NCI-H82 (cell line): ENCODE measurements at places on chromosomes 4 and X.
A peak's percentile ranks its signal among the peaks of the same experiment; 100 is the strongest.

- DNase-seq: no peak
Observed at GRCh38 chr4:25760518-25761157, 102.2 kb downstream of the SEL1L3 start.

DNA sequence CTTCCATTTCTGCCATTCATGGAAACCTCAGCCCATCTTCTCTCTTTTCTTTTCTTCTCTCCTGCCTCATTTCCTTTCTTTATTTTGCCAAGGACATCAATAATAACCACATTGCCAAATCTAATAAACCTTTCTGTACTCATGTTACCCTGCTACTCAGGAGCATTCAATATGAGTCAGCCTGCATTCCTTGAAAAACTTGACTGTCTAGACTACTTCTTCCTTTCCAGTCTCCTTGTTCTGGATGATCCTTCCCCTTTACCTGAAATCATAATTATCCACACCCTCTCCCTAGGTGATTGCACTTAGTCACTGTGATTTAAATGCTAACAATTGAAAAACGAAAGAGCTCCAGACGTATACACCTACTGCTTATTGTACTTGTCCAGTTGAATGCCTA, 253.2 kb upstream of the CENPE start:
- DNase-seq: no peak

DNA sequence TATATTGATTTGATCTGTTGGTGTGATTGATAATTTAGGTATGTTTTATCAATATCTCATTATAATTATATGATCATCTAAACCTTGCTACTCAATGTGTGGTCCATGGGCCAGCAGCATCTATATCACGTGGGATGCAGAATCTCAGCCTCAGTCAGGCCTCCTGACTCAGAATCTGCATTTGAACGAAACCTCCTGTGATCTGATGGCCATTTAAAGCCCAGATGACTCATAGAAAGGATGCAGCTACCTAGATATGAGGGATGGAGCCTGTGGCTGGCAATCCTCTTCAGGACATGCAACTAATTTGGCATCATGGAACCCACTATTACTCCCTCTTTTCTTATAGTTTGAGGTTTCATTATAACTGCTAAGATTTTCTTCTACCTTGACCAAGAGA, 11.3 kb upstream of the CHRNA9 start:
- DNase-seq: no peak

- DNase-seq: peak; percentile 71
Observed at GRCh38 chrX:111445485-111445884, 33.5 kb upstream of the DCX start.

DNA sequence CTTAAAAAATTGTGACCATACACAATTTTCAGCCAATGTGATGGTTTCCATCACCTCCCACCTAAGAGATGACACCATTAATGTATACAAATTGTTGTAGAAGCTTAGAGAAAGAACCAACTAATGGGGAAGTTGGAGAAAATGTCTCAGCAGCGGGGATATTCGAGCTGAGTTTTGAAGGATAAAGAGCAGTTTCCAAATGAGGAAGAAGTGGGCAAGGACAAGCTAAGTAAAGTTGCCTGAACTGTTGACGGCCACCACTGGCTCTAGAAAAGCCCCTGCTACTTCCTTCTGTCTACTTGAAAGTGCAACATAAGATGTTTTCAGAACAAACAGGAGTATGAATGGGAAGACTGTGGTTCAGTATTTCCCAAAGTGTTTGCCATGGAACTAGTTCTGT, 92.0 kb downstream of the CHRNA9 start:
- DNase-seq: no peak

GRCh38 chr4:121049072-121049599, 23.2 kb downstream of the NDNF start:
- no peak for DNase-seq
